G401 (cell line): ENCODE measurements at places on chromosomes 5 and 9. TPM values are rescaled to one million over a fixed set of nuclear protein-coding genes. Genes with fewer than 3 reads are reported as not detected.

The IL7R gene
- total RNA-seq = not detected in 2 replicates

GRCh38 chr5:43553381-43553780 lies 3.5 kb downstream of the PAIP1 start:
- no peak for DNase-seq

DNA sequence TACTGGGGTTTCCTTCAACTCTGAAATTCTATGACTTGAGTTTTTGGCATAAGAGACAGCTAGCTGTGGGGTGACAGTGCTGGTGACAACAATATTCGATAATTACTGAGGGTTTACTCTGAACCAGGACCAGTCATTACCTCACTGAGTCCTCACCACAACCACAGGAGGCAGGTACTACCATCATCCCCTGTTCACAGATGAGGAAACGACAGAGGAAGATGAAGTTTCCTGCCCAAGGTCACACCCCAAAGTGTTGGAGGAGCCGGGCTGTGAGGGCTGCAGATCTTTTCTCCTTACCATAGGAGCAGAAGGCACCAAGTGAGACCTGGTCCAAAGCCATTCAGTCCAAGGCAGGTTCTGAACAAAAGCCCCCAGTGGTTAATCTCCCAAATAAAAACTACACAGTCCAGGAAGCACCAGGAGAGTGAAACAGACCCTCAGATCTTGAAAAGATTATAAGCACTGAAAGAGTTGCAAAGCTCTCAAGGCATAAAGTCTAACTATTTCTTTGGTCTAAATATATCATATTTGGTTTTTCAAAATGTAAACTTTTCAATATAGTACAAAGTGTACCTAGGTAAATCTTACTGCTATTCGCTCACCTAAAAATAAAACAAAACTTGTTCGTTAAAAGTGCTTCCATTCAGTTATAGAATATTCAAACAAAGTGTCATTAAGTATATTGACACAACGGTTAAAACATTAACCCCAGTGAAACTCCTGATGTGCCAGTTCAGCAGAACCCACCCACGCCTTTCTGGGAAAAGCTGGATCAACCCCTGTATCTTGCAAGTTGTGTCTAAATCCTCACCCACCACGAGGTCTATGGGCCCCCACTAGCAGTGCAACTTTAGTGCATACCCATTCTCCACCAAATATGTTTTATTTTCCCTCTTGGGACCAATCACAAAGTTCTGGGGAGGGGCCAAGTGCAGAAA lies 82.6 kb upstream of the EQTN start:
- no peak for DNase-seq

DNA sequence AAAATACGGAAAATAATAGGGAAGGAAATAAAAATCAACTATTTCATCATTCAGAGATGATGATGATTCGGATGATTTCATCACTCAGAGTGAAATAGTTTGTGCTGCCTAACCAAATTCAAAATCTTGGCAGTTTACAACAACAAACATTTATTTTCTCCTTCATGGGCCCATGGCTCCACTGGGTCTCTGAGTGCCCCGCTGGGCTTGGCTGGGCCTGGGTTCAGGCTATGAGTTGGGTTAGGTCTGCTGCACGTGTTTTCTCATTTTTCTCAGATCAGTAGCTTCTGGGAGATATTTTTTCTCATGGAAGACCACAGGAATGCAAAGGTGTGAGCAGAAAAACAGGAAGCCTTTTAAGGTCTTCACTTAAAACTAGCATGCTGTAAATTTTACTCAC lies 24.0 kb upstream of the F2RL1 start:
- no peak for DNase-seq

GRCh38 chr9:113573046-113573958 lies 109.8 kb downstream of the RGS3 start:
- no peak for DNase-seq

- no peak for DNase-seq
These were observed 40.3 kb downstream of the ZNF354A start for GRCh38 chr5:178690208-178690607.

The FBN2 gene
- total RNA-seq = 4.4 and 4.7 TPM in 2 replicates

The ADAMTSL1 gene
- total RNA-seq = not detected in 2 replicates

The MYOZ3 gene
- total RNA-seq = not detected in 2 replicates

DNA sequence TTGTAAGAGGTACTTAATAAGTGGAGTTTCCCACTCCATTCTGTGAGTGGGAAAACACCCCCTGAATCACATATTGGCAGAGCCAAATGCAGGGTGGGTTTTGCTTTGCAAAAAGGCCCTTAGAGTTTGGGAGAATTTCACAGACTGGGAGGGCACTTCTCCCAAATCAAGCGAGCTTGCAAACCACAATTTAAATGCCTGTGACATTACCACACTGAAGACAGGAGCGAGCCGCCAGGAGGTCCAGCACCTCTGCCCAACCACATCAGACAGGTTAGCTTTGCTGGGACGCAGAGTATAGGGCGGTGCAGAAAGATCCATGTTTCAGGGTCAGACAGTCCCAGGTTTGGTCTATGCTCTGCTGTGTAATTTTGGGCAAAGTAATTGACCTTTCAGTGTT lies 2.3 kb downstream of the ALAD start:
- no peak for DNase-seq
